Esophagus squamous epithelium (tissue), 5 donors: ENCODE measurements at places on chromosomes 2 and 18.

DNA sequence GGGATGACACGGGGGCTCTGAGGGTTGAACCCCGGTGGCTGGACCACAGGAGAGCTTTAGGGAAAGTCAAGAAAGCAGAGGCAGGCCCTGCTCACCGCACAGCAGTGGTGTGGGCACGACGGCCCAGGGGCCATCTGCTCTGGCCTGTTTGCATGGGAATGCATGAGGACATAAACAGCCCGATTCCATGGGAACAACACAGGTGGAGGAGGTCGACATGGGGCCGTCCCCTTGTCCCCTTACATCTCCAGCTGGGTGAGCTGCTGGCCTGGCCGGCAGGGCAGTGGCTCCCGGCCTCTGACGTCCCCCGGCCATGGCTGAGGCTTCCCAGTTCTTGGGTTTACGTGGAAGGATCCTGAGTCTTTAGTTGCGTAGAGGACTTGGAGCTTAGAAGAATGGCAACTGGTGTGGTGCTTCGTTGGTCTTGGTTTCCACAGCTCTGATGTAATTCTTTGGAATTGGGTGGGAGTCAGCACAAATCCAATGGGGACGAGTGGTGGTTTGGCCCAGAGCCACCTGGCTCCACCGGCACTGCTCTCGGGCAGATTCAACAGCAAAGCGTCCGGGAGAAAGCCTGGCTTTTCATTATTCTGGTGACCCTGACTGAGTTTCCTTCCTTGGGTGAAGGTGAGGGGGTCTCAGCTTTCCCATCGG is 98.3 kb upstream of the HDAC4 start:
- H3K4me1 ChIP-seq, result no peaks in the 10 kb centered on the region
- peak overlapping the region; percentile 9 for H3K27ac ChIP-seq
- H3K27me3 ChIP-seq, result no peaks in the 10 kb centered on the region
- DNase-seq, result no peak
- H3K36me3 ChIP-seq, result no peaks in the 10 kb centered on the region

- H3K36me3 ChIP-seq, result no peaks in the 10 kb centered on the region
- H3K27me3 ChIP-seq, result peaks cover 4% of the 10 kb centered on the region
- no peak overlapping the region for H3K4me3 ChIP-seq
Observed at GRCh38 chr2:10963155-10963554, 51.4 kb downstream of the KCNF1 start.

DNA sequence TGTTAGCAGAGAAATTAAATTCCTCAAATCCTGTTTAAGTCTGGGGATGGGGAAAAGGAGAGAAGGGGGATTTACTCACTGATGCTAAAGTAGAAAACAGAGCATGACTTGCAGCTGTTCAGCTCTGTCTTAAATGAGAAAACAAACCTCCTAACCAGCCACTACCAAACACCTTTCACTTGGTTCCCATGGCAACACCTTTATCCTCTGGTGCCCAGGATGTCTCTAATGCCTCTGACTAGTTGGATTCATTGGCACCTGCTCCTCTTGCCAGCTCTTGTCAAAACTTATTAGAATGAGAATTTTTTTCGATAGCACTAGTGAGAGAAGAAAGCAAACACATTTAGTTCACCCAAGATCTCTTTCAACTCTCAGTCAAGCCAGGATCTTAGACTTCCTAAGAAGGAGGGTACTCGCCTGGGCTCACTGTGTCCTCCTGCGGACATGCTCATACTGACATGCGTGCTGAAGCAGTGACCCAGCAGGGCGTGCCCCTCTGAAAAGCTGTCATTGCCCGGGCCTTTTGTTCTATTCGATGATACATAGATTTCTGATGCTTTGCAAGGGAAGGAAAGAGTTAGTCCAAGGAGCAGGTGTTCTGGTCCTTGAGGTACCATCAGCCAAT is 656.0 kb upstream of the CELF4 start:
- H3K27ac ChIP-seq, result no peak overlapping the region
- DNase-seq, result no peak
- H3K4me3 ChIP-seq, result no peak overlapping the region
- H3K27me3 ChIP-seq, result no peaks in the 10 kb centered on the region

GRCh38 chr2:137700681-137701080 is 263.6 kb upstream of the HNMT start:
- DNase-seq, result no peak
- H3K27me3 ChIP-seq, result no peaks in the 10 kb centered on the region
- no peaks in the 10 kb centered on the region for H3K4me1 ChIP-seq
- no peaks in the 10 kb centered on the region for H3K36me3 ChIP-seq
- no peak overlapping the region for H3K4me3 ChIP-seq

- no peaks in the 10 kb centered on the region for H3K4me1 ChIP-seq
- DNase-seq, result no peak
- peaks cover 89% of the 10 kb centered on the region for H3K36me3 ChIP-seq
Observed at GRCh38 chr2:233544200-233544610, 22.4 kb downstream of the USP40 start.

DNA sequence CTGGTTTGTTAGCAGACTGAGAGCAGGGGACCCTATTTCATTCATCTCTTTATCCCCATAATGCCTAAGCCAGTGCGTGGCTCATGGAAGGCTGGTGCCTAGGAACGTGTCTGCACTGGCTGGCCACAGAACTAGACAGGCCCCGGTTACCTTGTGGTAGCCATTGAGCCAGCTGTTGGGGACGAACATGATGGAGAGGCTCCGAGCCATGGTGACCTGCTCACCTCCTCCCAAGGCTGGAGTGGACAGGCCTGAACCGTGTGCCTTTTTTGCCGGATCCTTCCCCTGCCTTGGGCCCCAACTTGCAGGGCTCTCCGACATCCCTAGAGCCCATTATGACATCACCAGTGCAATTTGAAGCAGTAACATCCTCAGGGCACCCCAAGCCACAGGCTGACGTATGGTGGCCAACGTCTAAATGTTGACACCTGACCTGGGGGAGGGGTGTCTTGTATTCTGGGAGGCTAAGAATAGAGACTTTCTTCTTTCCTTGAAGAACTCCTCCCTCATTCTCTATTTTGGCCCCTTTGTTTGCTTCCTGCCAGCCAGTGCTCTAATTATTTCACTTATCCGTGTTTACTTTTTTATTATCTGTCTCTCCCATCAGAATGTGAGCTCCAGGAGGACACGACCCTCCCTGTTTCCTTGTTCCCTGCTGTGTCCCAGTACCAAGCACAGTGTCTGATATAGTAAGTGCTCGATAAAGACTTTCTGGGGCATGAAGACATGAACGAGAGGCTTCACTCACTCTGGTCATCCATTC is 12.2 kb upstream of the DNPEP start:
- peaks cover 27% of the 10 kb centered on the region for H3K4me1 ChIP-seq
- H3K27me3 ChIP-seq, result no peaks in the 10 kb centered on the region
- no peak overlapping the region for H3K27ac ChIP-seq
- H3K4me3 ChIP-seq, result no peak overlapping the region
- no peaks in the 10 kb centered on the region for H3K36me3 ChIP-seq

DNA sequence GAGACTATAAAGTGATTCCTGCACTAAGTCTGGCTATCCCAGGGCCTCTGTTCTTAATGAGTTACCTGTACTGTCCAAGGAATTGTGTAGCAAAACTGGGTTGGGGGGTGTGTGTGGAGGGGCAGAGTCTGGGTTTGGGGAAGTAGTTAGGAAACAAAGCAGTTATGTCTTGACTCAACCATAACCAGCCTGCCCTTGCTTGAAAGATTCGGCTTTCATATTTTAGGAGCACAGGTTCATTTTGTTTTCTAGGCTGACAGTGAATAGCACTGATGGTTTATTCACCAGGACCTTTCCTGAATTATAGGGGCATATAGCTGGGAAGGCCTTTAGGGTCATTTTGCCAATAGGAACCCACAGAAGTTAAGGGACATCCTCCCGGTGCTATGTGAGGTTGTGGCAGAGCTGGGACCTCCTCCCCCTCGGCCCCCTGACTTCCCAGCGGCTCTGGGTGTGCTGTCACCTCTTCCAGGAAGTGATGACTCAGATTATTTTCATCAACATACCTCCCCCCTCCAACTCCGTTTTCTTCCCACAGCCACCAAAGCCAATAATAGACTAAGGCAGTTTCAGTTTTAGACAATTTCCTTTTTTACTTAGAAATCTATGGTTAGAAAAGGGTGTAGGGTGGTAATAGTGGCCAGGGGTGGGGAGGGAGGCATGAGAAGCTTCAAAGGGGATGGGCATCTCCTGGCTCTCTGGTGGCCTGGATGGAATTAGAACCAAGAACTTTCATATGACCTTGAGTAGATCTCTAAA is 44.8 kb downstream of the SETBP1 start:
- H3K4me1 ChIP-seq, result peaks cover 15% of the 10 kb centered on the region
- H3K27me3 ChIP-seq, result no peaks in the 10 kb centered on the region
- H3K36me3 ChIP-seq, result no peaks in the 10 kb centered on the region

GRCh38 chr18:49855711-49856415 is 42.5 kb upstream of the ACAA2 start:
- no peak for DNase-seq
- H3K27ac ChIP-seq, result no peak overlapping the region
- H3K27me3 ChIP-seq, result no peaks in the 10 kb centered on the region

DNA sequence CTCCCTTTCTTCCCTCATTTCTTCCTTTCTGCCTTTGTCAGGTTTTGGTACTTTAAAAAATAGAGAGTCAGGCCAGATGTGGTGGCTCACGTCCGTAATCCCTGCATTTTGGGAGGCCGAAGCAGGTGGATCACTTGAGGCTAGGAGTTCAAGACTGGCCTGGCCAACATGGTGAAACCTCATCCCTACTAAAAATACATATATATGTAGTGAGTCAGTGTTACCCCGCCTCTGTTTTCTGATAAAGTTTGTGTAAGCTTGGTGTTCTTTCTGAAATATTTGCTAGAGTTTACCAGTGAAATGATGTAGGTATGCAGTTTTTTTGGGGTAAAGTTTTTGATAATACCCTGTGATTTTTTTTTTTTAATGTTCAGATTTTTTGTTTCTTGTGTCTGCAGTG is 58.8 kb downstream of the DGKD start:
- no peak overlapping the region for H3K4me3 ChIP-seq
- H3K4me1 ChIP-seq, result no peaks in the 10 kb centered on the region
- no peaks in the 10 kb centered on the region for H3K27me3 ChIP-seq
- no peak overlapping the region for H3K27ac ChIP-seq

DNA sequence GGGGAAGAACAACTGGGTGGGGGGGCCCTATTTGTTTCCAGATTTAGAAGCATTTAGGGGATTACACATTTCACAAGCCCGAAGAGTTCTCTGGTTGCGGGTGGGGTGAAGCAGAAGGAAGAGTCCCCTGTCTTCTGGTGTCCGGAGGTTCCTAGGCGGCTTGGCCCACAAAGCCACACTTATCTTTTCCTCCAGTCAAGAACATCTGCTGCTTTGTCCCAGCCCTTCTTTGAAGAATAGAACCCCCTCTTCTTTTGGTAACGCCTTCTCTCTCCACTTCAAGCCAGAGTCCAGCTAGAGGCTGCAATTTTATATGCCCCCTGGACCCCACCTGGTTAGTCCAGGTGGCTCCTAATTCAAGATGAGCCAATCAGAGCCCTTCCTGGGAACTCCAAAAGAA is 15.8 kb downstream of the BOLA3 start:
- H3K4me3 ChIP-seq, result no peak overlapping the region
- no peaks in the 10 kb centered on the region for H3K27me3 ChIP-seq
- H3K27ac ChIP-seq, result no peak overlapping the region
- DNase-seq, result no peak
- H3K36me3 ChIP-seq, result no peaks in the 10 kb centered on the region
